ENCODE measurements at places on chromosomes 1 and 21.
A peak's percentile ranks its signal among the peaks of the same experiment; 100 is the strongest.

DNA sequence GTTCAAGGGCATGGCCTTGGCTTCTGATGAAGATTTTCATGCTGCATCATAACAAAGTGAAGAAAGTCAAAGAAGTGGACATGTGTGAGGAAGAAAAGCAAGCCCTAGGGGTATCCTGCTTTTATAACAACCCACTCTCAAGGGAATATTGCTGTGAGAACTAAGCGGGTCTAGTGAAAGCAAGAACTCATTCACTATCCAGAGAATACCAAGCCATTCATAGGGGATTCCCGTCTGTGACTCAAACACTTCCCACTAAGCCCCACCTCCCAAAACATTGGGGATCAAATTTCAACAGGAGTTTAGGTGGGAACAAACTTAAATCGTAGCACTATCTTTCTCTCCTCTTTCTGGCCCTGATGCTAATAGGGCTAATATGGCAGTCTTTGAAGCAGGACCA, 98.5 kb upstream of the CTTNBP2NL start:
- no peak for DNase-seq

- no peak for DNase-seq
Measured at GRCh38 chr1:181255270-181255929, 166.9 kb downstream of the IER5 start.

DNA sequence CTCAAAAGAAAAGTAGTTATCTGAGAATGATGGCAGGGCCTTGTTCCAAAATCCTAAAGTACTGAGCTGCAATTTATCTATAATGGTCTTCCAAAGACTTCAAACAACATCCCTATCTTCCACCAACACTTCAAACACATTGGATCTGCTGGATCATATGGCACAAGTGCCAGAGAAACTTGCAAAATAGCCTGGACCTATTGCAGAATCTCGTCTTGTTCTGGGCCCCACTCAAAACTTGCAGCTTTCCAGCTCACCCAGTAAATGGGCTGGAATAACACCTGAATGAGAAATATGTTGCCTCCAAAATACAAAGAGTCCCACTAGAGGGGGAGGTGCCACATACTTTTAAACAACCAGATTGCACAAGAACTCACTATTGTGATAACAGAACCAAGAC, 44.0 kb upstream of the PKN2 start:
- no peak for DNase-seq

- no peak for DNase-seq
Measured at GRCh38 chr1:110135246-110135645, 15.0 kb upstream of the SLC6A17 start.

- no peak for DNase-seq
Measured at GRCh38 chr1:64594446-64594845, 124.5 kb downstream of the CACHD1 start.

GRCh38 chr1:224722838-224723237, 106.7 kb downstream of the CNIH3 start:
- no peak for DNase-seq

GRCh38 chr1:234530672-234531071, 51.7 kb upstream of the TARBP1 start:
- DNase-seq, result no peak

GRCh38 chr1:211641044-211641800, 34.2 kb downstream of the NEK2 start:
- no peak for DNase-seq

DNA sequence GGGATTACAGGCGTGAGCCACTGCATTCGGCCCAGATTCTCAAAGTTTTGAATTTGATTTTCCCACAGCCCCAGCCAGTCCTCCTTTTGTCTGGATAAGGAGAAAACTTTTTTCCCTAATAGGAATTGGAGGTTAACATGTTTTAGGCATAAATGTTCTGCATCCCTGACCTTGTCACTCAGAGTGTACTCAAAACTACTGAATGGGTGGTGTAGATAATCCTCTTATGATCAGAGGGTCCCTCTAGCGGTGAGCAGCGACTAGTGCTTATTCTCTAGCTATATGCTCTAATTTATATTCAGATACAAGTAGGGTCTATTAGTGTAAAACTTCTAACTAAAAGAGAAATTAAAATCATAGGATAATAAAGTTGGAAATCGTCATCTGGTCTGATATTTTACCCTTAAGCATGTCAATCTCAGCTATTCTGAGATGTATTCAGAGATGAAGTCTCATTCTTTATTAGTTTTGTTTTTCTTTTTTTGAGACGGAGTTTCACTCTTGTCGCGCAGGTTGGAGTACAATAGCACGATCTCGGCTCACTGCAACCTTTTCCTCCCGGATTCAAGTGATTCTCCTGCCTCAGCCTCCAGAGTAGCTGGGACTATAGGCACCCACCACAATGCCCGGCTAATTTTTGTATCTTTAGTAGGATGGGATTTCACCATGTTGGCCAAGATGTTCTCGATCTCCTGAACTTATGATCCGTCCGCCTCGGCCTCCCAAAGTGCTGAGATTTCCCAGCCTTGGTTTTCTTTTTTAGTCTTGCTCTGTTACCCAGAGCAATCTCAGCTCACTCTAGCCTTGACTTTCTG, 2.7 kb upstream of the PSMD4 start:
- DNase-seq, result peak; percentile 87

- DNase-seq, result no peak
Measured at GRCh38 chr1:227947676-227948492, at the start of gene WNT9A. Gene WNT9A (minus strand): TSS chr1:227947932. CDS start chr1:227947887, 45 bp downstream.

GRCh38 chr1:57518496-57518895, 94.6 kb upstream of the DAB1 start:
- DNase-seq, result no peak

- DNase-seq, result no peak
Measured at GRCh38 chr1:98058676-98059075, 137.8 kb upstream of the DPYD start.

GRCh38 chr1:48903291-48903690, 126.6 kb upstream of the BEND5 start:
- no peak for DNase-seq

DNA sequence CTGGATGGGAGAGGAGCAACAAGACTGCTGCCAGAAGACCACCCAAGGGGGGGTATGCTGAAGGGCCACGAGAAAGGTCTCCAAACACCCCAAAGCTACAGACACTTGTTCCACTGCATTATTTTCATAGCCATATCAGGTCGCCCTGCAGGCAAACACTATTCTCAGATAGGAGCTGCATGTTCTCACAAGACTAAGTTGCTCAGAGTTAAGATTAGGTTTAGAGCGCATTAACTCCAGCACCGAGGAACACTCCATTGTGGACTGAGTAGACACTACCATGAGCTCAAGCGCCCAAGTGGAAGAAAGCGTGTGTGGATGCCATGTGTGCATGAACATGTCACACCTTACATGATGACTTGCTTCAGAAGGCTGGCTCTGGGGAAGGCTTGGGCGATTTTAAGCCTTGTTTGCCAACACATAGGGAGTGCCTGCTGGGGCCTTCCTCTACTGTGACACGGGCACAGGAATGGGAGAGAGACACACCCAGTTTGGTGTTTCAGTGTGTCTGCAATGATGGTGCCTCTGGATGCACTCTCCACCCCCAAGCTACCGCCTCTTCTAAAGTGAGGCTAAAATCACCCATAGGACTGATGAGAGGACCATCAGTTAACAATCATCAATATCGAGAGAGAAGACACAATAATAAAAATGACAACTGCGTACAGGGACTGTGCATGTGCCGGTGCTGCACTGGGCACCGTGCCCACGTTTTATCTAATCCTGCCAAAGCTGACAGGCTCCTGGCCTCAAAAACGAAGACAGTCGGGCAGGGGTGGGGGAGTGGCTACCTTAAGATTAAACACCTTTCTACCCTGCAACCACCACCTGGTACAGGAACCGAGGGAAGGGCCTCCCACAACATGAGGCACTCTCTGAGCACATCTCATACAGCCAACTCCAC, 34.9 kb downstream of the SSBP3 start:
- DNase-seq, result no peak

GRCh38 chr1:242456726-242457269, 67.7 kb downstream of the PLD5 start:
- no peak for DNase-seq

GRCh38 chr21:42079008-42079938, 8.2 kb downstream of the UMODL1 start:
- DNase-seq, result no peak

DNA sequence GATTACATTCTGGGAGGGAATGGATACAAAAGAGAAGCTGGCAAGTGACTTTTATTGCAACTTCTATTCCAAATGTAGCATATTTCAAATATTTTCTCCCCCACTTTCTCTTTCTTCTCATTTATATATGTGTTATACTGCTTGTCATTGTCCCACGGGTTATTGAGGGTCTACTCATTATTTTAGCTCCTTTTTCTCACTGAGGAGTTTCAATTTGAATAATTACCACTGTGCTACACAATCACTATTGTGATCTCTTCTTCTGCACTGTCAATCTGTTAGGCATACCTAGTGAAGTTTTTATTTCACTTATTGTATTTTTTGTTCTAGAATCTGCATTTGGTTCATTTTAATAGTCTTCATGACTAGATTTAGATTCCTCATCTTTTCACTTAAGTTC, 339.7 kb downstream of the PTPRC start:
- DNase-seq, result no peak

DNA sequence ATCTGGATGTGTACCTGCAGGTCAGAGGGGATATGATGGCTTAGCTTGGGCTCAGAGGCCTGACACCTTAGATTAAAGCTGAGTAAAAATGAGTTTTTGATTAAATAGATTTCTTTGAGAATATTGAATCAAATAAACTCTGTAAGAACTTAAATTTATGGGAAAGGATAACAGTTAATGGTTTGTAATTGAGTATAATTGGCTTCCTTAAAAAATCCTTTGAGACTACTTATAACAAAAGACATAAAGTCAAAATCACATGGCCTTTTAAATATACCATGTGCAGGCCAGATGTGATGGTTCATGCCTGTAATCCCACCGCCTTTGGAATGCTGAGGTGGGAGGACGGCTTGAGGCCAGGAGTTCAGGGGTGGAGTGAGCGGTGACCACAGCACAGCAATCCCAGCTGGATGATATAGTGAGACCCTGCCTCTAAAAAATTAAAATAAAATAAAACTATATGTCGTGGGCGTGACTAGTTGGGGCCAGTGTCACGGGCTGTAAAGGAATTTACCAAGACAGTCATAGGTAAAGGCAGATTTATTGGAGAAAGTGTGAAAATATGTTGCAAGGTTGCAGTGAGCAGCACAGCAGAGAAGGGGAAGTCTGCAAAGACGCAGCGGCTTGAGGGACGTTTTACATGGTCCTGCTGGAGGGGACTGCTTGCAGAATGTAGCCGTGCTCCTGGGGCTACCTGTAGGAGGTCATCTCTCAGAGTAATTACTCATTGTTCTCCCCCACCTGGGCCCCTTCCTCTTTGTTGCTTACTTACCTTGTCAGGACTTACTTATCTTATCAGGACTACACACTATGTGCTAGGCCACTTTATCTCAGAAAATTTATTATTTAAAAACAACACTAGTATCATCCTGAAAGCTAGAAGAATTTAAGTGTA, 122.3 kb downstream of the ZMYM4 start:
- DNase-seq, result no peak

DNA sequence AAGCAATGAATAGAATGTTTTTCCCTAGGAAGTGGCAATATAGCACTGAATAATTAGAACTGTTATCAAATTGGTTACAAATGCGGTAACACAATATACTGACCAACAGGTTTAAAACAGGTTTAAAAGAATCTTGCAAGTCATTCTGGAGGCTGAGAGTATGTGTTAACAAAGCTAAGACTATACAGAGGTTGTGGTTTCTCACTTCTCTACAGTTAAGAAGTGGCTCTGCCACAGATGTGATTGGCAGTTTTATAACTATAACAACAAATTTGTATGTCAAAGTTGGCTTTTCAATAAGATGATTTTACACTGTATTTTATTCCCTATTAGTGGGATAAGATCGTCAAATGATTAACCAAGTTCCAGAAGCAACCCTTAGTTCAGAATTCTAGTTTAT, 7.1 kb downstream of the ANGEL2 start:
- DNase-seq, result no peak

- DNase-seq, result no peak
Measured at GRCh38 chr21:42082501-42083360, 11.6 kb downstream of the UMODL1 start.

GRCh38 chr1:235102993-235103411, 25.6 kb downstream of the TOMM20 start:
- DNase-seq, result no peak

DNA sequence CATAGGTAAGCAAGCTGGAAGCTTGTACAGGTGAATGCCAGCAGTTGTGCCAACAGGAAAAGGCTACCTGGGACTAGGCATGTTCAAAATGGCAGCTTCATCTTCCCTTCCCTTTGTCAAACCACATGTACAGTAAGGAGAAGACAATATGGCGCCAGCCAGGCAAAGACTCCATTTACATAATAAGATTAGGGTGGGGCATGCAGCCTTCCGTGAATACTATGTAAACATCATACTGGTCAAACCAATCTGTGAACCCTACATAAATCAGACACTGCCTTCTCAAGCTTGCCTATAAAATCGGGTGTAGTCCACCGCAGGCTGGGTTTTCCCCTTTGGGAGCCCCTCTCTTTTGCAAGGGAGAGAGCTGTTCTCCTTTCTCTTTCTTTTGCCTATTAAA, 24.6 kb downstream of the ATF3 start:
- no peak for DNase-seq

DNA sequence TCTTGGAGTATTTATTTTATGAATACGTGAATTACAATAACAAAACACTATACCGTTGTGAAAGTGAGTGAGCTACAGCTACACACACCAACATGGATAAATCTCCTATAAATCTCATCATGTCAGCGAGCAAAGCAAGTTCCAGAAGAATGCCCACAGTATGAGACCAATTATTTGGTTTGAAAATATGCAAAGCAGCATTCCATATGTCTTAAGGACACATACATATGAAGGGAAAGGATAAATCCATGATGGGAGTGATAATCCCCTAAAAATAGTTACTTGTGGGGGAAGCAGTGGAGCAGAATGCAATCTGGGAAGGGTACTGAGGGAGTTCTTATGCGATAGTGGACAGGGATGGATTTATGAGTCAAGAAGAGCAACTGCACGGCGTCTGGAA, 261.3 kb downstream of the DISC1 start:
- no peak for DNase-seq

DNA sequence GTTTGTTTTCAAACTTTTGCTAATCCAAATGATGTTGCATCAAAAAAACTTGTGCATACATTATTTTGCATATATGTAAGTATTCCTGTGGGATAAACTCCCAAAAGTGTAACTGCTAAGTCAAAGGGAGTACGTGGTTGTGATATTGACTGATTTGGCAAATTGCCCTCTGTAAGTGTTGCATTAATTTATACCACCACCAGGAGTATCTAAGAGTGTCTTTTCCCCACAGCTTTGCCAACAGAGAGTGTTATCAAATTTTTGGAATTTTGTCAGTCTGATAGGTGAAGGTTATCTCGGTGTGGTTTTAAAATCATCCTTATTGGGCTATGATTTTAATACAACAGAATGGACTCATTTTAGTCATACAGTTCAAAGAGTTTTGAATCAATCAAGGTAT, 30.1 kb upstream of the PARP1 start:
- DNase-seq, result no peak

GRCh38 chr1:98478121-98478520, 183.4 kb upstream of the SNX7 start:
- peak; percentile 17 for DNase-seq

GRCh38 chr1:155078469-155079209, at the start of gene EFNA3:
Gene EFNA3 (plus strand): TSS chr1:155078837. CDS start chr1:155078942, 105 bp downstream.
- peak; percentile 78 for DNase-seq

GRCh38 chr1:66069976-66070876, 277.5 kb downstream of the PDE4B start:
- no peak for DNase-seq

- DNase-seq, result no peak
Measured at GRCh38 chr1:92029241-92029922, 403 bp upstream of the EPHX4 start.

- DNase-seq, result no peak
Measured at GRCh38 chr1:112316254-112316913, 79.6 kb upstream of the CTTNBP2NL start.

Data from Ammon's horn (tissue), 1 donor.